NCI-H510A treated with DMSO at 0.1 percent for 48 hours (cell line): ENCODE measurements at places on chromosomes 6 and 20.

GRCh38 chr6:43122146-43122545, 46.0 kb downstream of the PTK7 start:
- no peak for DNase-seq

DNA sequence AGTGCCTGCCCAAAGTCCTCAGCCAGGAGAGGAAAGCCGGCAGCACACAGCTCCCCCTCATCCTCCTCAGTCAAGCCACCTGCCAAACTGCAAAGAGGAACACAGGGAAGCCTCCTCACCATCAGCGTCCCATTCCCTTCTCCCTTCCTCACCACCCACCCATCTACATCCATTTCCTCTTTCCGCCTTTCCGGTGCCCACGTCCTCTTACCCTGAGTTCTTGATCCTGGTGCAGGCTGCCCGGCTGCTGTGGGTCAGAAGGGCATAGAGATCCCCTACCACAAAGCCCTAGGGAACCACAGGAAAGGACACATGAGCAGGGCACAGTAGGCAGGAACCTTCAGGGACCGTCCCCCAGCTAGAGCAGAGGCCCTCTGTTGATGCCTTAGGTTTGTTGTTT, 6.0 kb downstream of the GNMT start:
- DNase-seq: no peak

- peak; percentile 33 for DNase-seq
Measured at GRCh38 chr20:43844778-43845614, 69.7 kb upstream of the TOX2 start.

GRCh38 chr6:28981833-28982475, 23.2 kb downstream of the ZNF311 start:
- peak; percentile 87 for DNase-seq

- peak; percentile 77 for DNase-seq
Measured at GRCh38 chr6:149963212-149963461, 606 bp upstream of the ULBP1 start.

DNA sequence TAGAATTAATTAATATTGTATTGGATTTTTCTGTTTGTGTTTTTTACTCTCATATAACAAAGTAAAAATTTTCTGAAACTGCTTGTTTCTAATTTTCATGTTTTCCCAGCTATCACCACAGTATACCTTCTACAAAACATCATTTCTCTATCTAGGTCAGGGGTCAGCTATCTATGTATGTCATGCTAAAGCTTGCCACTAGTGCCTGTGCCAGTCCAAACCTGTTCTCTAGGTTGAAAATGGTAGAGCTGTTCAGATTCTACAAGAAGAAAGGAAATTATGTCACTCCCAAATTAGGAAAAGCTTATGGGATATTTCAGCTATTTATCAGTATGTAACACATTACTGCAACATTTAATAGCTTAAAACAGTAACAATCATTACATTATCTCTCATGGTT, 5.8 kb upstream of the ME1 start:
- DNase-seq: no peak

- DNase-seq: no peak
Measured at GRCh38 chr6:19906171-19906570, 69.0 kb downstream of the ID4 start.

DNA sequence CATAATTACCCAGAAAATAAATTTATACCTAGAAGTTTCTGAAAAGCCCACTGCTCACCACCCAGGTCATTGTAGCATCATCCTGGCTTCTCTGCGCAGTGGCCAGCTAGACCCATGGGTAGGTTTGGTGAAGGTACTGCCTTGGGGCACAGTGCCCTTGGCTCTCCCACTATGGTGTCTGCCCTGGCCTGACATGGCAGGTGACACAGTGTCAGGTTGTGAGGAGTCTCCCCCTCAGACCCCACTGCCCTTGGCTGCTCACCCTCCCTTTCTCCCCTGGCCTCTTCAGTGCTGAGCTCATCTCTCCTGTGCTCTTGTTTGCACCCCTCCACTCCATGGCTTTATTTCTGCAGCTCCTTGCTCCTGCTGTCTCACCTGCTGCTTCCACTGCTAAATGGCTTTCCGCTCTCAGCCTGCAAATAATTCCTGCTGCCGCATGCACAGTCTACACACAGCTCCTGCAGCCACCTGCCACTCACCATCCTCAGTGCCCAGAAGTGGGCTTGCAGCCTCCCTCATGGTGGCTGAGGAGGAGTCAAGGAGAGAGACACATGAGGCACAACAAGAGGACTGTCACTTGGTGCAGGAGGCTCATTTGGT, 313.4 kb upstream of the MOCS1 start:
- DNase-seq: peak; percentile 41

GRCh38 chr6:137902699-137903098, 35.6 kb downstream of the TNFAIP3 start:
- DNase-seq: no peak

DNA sequence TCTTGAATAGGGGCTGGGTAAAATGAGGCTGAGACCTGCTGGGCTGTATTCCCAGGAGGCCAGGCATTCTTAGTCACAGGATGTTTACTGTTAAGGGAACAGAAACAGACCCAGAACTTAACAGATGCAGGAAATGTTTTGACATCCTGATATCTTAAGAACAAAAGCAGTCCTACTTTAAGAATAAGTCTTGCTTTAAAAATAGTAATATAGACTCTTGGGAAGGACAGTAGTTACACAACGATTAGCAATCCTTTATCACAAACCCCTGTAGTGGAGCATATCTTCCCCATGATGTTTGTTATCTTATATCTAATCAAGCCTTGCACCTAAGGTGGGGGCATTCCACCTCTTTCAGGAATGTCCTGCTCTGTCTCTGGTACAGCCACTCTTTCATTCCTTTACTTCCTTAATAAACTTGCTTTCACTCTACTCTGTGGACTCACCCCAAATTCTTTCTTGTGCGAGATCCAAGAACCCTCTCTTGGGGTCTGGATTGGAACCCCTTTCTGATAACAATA, 493.7 kb upstream of the SULF2 start:
- no peak for DNase-seq
